H9 (cell line): ENCODE measurements at places on chromosomes 12 and 14.

GRCh38 chr12:107600581-107601144 lies 84.9 kb upstream of the PWP1 start:
- no peak for DNase-seq

- DNase-seq = peak; percentile 87
These were observed at the start of gene ABCD2 for GRCh38 chr12:39619660-39620433. ABCD2 (minus strand) TSS chr12:39619803; CDS start chr12:39619615, 188 bp downstream.

GRCh38 chr12:127548123-127548553 lies 718.8 kb upstream of the TMEM132C start:
- no peak for DNase-seq

GRCh38 chr14:74064883-74065282 lies 19.4 kb downstream of the ALDH6A1 start:
- DNase-seq = no peak

GRCh38 chr14:24263848-24264247 lies 871 bp upstream of the TGM1 start:
- DNase-seq = no peak

DNA sequence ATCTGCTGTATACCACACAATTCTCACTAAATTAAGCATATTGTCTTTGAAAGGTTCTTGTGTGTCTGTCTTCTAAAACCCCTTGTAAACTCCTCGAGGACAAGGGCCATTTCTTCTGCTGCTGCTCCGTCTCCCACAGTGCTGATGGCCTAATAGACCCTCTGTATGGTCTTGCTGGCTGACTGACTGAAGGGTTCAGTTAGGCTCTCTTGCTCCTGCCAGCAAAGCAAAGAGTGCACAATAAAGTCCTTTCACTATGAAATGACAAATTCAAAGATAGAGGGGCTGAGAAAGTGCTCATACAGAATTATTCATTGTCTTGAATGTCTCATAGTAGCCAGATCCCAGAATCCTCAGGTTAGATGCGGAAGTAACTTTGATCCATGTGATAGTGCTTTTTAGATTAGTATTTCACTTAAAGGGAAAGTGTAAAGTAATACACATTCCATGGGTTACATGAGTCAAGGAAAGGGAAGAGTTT lies 14.2 kb upstream of the RIOX1 start:
- DNase-seq = no peak

DNA sequence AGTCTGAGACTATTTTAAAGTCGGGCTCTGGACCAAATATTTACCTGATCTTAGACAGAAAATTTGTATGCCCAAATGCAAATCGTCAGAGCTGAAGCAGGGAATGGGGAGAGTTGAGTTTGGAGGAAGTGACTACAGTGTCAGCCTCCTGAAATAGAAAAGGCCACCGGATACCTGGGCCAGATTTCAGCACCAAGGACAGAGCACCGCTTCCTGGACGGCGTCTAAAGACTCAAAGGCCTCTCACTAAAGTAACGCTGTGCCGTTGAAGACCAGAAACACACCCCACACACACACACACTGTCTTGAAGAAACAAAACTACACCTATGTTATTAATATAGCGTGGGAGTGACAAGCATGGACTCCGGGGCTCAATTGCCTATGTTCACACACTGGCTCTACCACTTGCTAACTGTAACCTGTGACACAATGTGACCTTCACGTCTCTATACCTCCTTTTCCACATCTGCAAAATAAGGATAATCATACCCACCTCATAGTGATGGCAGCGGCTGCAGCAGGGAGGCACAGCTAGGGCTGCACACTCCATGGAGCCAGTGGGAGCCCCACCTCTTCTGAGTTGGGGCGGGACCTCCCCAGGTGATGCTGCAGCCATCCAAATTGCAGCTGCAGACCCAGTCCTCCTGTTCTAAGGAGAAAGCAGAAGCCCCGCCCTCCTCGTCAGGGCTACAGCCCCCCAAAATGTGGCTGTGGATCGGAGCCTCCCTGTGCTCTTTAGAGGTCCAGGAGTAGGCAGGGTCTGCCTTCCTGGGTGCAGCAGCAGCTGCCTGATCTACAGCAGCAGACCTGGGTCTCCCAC lies 35.6 kb downstream of the KRT76 start:
- peak; percentile 77 for DNase-seq

DNA sequence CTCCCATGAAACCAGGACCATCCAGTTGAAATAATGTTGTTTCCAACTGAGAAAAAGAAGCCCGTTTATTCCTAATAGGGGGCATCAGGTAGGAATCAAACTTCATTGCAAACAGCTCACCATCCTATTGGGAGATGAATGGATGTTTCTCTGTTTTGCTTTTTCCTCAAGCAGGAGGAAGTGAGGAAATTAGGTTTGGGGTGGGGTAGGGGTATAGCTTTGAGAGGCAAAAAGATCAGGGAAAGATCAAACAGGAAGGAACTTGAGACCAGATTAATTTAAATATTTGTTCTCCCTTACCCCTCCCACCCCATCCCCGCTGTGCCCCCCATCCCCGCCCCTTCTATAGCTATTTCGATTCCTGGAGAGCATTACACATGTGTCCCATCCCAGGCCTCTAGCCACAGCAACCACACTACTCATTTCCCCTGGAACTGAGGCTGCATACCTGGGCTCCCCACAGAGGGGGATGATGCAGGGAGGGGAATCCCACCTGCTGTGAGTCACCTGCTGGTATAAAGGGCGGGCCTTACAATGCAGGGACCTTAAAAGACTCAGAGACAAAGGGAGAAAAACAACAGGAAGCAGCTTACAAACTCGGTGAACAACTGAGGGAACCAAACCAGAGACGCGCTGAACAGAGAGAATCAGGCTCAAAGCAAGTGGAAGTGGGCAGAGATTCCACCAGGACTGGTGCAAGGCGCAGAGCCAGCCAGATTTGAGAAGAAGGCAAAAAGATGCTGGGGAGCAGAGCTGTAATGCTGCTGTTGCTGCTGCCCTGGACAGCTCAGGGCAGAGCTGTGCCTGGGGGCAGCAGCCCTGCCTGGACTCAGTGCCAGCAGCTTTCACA lies at the start of gene IL23A:
TSS of gene IL23A (plus strand) at position 577 of the 850 bp plus-strand sequence. CDS start at position 738, 161 bp downstream.
- peak; percentile 81 for DNase-seq

GRCh38 chr14:50830932-50831725 lies at the start of gene NIN:
NIN (minus strand) TSS chr14:50831162; CDS start chr14:50822056, 9,106 bp downstream.
- DNase-seq = peak; percentile 62

DNA sequence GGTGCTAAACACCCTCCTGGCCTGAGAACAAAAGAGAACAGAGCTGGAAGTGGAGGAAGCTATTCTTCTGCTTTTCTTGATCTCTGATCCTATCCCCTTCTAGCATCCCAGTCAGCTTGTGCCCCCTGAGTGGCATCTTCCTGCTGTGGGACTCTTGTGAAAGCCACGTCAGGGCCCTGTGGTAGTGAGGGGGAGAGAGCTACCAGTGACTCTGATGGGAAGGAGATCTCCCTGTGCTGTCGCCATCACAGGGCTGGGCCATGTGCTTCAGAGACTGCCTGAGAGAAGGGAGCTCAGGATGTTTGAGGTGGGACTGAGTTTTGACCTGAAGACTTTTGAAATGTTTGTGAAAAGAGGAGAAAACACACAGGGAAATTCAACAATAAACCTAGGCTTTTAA lies 107.6 kb upstream of the FUT8 start:
- no peak for DNase-seq

GRCh38 chr12:22453511-22453910 lies 90.8 kb downstream of the C2CD5 start:
- no peak for DNase-seq

GRCh38 chr14:36052063-36052462 lies 124.5 kb downstream of the PTCSC3 start:
- no peak for DNase-seq

DNA sequence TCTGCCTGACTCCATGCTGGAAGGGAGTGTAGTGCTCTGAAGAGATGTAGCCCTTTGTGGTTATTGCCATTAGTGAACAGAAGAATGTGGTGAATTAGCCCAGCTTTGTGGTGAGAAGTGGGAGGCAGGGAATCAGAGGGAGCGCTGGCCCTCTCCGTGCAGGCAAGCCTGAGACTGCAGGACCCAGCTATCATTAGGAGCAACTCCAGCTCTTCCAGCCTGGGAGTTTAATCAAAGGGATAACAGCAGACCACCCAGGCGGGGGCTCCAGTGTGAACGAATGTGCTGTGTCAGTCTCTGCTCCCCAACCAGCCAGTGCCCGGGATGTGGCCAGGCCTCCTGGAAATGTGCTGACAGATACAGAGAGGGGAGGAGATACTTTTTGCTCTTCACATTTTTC lies 142.7 kb downstream of the TTLL5 start:
- no peak for DNase-seq

DNA sequence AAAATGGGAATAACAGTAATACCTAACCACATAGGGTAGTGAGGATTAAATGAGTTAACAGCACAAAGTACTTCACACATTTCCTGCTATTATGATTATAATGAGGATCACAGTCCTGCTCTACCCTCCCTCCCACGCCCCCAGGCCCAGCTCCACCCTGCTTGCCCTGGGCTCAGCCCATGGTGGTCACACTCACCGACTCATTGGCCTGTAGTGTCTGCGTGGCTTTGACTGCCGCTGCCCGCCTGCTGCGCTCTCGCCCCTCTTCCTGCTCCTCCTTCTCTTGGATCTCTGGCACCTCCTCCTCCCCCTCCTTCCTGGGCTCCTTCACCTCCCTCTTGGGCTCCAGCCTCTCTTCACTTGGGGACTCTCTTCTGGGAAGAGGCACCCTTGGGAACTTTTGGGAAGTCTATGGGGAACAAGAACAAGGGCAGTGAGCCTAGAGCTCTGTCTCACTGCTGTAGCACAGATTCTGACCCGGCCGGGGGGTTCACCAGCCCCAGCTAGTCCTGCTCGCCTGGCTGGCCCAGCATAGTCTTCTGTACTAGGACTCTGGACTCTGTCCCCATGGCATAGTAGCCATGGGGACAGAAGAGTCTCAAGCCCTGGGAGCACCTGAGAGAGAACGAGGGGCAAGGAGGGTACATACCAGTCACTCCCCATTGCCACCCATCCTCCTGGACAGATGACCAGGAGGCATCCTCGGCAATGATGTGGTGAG lies 7.1 kb upstream of the PNMA1 start:
- DNase-seq = peak; percentile 94

- no peak for DNase-seq
These were observed 791.5 kb downstream of the SLC16A7 start for GRCh38 chr12:60387356-60387755.

GRCh38 chr12:14839262-14839661 lies 4.1 kb downstream of the ART4 start:
- DNase-seq = no peak

DNA sequence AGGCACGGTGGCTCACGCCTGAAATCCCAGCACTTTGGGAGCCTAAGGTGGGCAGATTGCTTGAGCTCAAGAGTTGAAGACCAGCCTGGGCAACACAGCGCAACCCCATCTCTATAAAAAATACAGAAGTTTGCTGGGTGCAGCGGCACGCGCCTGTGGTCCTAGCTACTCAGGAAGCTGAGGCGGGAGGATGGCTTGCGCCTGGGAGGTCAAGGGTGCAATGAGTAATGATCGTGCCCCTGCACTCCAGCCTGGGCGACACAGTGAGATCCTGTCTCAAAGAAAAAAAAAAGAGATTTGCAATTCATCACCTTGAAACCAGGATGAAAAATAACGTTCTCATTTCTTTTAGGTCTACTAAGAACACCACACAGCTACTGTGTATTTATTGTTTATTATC lies 4.0 kb downstream of the STX2 start:
- DNase-seq = peak; percentile 20

GRCh38 chr12:72468505-72468904 lies 196.3 kb downstream of the TRHDE start:
- no peak for DNase-seq

DNA sequence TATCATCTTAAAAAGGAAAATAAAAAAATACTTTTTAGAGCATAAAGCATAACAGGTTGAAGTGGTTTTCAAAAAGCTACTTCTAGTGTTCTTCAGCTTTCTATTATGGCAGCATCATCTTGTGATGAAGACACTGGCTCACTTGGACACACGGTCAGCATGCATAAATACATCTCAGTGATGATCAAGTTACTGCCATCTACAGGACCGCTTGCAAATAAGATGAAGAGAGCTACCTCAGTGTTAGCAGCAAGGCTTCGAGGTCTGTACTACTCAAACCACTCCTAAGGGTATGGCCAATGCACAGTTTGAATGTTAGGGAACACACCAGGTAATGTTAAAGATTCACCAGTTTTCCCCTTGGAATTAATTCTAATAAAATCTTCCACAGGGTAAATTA lies 58.8 kb downstream of the GALC start:
- no peak for DNase-seq

DNA sequence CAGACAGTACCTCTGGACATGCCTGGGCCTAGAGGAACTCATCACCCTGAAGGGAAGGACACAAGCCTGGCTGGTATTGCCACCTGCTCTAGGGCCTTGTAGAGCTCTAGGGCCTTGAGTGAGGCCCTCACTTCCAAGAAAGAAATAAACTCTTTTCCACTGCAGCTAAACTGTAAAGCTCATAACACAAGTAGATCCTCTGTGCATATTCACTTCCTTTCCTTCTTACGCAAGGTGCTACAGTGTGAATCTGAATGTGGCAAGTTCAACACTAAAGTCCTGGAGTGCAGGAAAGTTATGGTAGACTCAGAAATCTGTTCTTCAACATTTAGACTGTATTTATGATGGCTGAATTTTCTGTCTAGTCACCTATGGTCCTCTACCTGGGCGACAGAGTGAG lies 14.5 kb downstream of the RNASE3 start:
- no peak for DNase-seq
